ENCODE measurements at places on chromosomes 11 and 22.

DNA sequence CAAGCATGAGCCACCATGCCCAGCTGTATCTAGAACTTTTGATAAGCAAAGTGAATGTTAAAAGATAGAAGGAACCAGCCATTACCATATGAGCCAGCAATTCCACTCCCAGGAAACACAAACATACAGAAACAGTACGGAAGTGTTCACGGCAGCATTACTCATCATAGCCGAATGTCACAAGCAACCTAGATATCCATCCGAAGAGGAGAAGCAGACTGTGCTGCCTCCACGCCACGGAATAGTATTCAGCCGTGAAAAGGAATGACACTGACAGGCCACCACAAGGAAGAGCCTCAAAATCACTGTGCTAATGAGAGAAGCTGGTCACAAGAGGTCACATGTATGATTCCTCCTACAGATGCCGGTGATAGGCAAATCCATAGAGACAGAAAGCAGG lies 17.6 kb upstream of the MGAT3 start:
- DNase-seq = no peak

DNA sequence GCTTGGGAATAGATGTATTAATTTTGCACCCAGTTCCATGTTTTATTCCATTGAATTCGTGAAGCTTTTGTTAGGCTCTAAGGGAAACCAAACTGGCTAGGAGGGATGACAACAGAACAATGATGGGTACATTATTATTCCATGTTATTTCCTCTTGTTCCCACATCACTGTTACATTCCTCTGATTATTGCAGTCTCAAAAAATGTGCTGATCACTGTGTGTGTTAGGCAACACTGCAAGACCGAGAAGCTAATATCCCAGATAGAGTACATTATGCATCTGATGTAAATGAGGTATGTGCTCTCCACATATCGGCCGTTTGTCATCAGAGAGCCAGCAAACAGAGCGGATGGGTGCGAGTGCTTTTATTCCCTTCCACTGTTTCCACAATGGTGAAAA lies 327.9 kb downstream of the SOX6 start:
- no peak for DNase-seq

- no peak for DNase-seq
These were observed 149.9 kb downstream of the FEZ1 start for GRCh38 chr11:125346179-125346530.

DNA sequence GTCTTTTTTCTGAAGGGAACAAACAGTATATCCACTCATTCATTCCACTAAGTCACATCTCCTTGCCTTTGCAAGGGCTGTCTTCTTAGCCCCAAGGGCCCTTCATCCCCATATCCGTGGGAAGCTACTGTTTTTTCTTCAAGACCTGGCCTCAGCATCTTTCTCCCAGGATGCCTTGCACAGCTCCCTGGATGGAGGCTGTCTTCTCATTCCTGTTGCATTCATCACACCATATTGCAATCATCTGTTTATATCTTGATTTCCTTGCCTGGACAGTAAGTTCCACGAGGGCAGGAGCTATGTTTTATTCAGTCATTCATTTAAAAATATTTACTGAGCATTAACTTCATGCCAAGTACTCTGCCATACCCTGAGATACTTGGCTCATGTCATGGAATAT lies 29.3 kb upstream of the NECTIN1 start:
- DNase-seq = no peak

DNA sequence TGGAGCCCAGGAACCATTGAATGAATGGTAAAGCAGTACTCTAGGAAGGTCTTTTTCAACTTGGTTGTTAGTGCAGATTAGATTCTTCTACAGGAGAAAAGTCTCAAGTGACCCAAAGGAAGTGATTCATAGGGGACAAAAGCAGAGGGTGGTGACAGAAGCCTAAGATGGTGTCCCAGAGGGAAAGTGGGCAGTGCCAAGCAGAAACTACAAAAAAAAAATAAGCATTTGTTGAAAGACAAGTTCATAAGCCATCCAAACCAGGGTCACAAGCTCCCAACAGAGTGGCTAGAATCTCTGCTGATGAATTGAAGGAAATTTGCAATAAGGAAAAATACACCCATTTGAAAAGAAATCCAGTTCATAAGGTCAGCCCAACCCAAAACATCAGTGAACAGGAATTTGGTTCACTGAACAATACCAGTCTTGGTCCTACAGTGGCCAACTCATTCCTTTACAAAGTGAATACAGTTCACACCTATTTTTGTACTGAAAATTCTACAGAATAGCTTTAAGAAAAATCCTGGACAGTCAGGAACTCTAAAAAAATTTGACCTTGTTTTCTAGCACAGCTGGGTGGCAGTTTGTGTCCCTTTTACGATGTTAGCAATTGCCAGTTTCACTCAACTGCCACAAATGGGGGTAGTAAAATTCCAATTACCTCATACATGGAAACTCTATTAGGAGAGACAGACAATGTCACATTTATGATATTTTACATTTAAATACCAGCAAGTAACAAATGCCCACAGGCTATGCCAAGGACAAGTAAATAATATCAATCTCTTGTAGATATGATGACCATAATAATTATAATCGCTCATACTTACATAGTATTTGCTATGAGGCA lies 21.6 kb upstream of the NUP160 start:
- no peak for DNase-seq

DNA sequence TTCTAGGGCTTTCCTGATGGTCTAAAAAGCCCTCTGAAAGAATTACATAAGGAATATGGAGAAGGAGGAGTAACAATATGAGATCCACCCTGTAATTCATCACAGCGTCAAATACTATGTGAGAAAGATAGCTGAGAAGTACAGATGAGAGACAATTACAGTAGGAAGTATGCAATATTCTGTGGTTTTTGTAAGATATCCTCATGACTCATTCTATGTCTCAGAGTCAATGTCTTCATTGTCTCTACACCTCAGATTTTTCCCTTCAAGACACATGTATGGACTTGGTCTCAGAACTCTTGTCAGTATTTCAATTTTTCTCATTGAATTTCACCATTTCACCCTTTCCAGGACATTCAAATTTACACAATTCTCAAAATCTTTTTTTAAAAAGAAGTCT lies 343.3 kb upstream of the CTSC start:
- no peak for DNase-seq

DNA sequence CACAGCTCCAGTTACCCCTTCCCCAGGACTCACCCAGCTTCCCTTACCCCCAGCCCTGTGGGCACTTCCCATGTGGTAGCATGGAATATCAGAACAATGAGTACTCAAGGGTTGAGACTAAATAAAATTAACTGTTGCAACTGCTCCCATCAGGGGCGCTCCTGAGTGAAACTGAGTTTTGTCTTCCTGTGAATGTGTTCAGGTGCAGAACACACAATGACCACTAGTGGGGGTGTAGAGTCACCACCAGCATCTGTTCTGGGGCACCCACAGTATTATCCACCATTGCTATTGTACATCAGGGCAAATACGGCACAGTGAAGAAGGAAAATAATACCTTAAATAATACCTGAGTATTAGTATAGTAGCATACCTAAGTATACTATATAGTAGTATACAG lies 689.7 kb downstream of the TBC1D22A start:
- DNase-seq = no peak

GRCh38 chr11:131534611-131535010 lies 164.2 kb downstream of the NTM start:
- DNase-seq = no peak

Data from stimulated activated naive CD8-positive, alpha-beta T cell treated with anti-CD3 and anti-CD28 coated beads, Interleukin-15, Interleukin-2, amounts not matched to agents 100 U/mL and 50 U/mL, for 24 hours (primary cell).